ENCODE measurements at places on chromosomes 3 and 15.
A peak's percentile ranks its signal among the peaks of the same experiment; 100 is the strongest.

GRCh38 chr3:146133441-146133840, 27.5 kb downstream of the PLOD2 start:
- DNase-seq, result no peak

DNA sequence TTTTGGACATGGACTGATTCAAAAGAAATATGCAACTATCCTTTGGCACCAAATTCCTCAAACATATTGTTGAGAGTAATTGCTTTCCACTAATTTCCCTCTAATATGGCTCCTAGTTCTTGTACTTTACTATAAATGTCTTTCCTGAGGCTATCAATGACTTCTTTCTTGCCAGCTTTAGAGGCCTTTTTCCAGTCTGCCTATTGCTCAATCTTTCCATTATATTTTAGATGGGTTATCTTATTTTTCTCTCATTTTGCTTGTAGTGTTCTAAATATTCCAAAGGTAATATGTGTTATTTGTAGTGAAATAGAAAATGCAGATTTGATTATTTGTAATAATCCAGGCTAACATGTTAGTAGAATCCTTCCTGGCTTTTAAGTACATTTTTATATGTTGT, 11.5 kb upstream of the TEX9 start:
- no peak for DNase-seq

- no peak for DNase-seq
Observed at GRCh38 chr3:51675201-51675611, 4.2 kb downstream of the TEX264 start.

GRCh38 chr3:155497930-155498647, 204.6 kb upstream of the STRIT1 start:
- no peak for DNase-seq

GRCh38 chr3:152835601-152836102, 721 bp downstream of the P2RY1 start:
- DNase-seq, result no peak

DNA sequence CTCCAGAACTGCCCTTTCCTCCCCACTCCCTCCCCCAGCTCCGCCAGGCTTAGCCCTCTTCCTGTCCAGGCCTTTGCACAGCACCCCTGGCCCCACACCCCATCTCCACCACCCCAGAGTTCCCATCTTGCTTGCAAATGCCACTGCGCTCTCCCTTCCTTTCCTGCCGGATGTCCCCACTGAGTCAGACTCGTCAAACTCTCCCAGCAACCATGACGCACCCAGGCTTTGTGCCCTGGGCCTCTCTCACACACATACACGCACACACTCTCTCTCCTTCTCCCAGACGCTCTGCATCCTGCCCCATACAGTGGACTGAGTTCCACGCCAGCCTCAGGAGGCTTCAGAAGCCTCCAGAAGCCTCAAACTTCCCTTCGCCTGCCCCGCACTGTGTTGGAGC, 2.8 kb upstream of the CCDC9B start:
- DNase-seq, result no peak

- no peak for DNase-seq
Observed at GRCh38 chr3:119635719-119636118, 24.7 kb downstream of the POPDC2 start.

DNA sequence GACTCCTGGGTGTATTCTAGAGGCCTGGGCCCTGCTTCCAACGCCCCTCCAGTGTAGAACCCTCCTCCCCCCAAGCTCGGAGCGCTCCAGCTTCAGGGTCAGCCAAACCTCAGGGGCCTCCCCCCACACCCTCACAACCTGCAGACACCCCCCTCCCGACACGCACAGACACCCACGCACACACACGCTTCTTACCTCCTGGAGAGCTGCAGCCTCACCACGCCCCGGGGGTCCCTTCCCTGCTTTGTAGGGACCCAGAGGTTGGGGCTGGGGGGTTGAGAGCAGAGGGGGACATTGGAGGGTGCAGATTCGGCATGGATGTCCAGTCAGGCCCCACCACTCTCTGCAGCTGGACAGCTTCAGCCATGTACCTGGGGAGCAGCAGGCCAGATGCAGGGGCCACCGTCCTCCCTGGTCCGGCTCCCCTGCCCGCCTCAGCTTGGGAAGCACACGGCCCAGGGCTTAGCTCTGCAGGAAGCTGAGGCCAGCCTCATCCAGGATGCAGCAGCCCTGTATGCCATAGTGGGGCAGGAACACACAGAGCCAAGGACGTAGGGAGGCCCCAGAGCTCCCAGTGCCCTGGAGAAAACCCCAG, 13.0 kb downstream of the ZDHHC19 start:
- no peak for DNase-seq

GRCh38 chr15:80780416-80781221, 1.4 kb downstream of the CEMIP start:
- DNase-seq, result peak; percentile 27

DNA sequence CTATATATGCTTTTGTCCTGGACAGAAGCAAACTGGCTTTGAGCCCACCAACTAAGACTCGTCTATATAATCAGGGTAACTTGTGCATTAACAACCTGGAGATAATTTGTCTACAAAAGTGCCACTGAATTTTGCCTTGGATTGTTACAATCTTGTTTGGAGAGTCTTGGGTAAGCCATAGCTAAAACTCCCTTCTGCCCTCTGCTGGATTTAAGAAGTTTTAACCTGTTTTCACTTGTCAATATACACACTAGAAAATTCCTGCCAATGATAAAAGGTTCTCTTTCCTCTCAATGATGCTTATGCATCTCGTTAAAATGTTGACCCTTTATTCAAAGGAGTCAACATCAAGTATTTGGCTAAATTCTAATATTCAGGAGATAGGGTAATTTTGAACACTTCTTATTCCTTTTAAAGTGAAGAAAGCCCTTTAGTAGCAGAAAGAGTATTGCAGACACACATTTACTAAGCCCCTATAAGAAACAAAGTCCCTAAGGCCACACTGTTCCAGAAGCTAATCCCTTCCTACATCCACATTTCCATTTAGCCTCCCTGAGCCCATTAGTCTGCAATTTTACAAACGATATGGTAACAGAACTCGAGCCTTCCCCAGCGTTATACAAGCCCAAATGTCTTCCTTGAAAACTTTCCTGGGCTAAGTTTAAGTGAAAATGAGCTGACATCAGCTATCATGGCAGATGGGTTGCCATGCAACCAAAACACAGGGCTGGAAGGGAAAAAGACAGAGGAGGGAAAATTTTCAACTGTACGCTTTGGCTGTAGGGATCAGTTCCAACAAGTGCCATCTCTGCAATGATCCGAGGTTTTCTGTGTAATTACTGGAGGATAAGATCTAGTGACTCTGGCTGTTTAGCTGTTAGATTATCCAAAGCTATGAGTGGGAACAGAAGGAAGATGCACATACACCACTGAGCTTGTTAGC, 75.9 kb upstream of the FGF12 start:
- DNase-seq, result peak; percentile 43

DNA sequence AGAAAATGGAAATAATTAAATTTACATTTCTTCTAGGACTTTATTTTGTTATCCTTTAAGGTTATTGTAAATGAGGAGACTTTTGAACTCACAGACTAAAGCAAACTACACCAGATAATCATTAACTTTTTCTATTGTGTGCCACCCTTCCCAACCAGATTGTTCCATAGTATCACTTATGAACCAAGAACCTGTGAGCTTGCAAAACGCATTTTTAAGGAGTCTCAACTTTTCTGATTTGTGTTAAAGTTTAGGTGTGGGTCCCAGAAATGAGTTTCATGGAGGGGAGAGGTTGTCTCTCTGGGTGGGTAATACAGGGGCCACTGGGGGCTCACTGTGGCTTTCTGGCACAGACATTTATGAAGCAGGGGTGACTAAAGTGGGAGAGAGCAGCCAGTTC, 75.7 kb downstream of the IGF1R start:
- no peak for DNase-seq
